PC-3 (cell line): ENCODE measurements at places on chromosomes 16 and 17.

- no peak for DNase-seq
Observed at GRCh38 chr17:21291357-21291756, 6.8 kb downstream of the MAP2K3 start.

DNA sequence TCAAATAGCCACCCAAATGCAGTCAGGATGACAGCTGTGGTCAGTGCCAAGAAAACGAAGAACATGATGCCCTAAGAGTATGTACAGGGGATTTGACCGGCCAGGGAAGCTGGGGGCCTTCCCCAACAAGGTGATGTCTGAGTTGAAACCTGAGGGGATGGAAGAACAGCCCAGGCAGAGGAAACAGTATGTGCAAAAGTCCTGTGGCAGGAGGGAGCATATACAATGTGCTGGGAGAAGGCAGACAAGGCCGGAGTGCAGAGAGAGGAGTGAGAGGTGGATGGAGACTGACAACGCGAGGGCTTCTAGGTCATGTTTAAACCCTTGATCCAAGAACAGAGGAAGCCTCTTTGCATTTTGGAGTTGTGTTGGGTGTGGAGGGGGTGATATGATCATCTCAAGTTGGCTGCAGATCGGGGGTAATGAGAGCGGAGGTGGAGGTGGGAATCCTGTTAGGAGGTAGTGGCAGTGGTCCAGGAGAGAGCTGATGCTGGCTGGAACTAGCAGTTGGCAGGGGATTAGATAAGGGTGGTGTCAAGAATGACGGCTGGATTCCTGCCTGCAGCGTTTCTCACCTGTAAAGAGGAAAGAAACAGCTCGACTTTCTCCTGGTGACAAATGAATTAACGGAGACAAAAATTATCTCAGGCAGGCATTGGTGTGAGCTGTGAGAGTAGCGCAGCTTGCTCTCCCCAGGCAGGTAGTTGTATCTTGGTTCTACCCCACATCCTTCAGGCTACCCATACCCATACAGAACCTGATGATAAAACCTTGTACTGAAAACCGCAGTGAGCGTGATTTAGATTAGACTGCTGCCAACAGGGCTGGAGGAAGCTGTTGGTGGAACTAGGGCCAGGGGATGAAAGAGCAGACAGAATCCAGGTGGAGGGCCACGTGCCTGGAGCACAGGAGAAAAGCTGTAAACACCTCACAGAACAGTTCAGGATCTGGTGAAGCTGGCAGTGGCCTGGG is 37.2 kb upstream of the NGFR start:
- no peak for DNase-seq

DNA sequence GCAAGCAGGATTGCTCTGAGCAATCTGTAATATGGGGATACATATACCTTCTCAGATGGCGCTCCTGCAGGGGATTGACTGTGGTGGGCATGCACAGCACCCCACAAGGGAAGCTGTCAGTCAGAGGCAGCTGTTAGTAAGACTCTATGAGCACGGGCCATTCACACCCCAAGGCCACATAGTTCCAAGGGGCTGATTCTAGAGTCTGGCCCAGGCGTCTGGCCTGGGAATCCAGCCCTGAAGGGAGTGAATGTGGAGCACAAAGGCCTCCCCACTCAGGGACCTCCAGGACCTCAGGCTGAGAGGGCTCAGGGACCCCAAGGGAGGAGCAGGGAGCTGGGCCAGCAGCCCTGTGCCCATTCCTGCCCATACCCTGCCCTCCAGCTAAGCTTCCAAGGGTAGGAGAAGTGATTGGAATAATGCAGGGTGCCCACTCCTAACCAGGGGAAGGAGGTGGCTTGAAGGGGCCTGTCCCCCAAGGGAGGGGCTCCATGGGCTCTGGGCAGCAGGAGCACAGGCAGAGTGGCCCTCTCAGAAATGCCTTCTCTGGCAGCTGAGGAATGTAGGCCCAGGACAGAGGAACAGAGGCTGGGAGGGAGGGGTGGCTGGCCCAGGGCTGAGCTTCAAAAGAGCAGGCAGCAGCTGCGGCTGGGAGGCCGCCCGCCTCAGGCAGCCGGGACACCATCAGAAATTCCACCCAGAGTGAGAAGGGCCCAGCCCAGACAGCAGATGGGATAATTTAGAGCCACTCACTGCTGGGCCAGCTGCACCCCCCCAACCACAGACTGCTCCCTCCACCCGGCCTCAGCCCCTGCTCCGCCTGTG is 48.9 kb upstream of the MRPS23 start:
- DNase-seq: no peak

- no peak for DNase-seq
Observed at GRCh38 chr17:39627712-39628516, 1.2 kb downstream of the PPP1R1B start.
